ENCODE measurements at places on chromosomes 11 and 22.

- DNase-seq = no peak
- H3K36me3 ChIP-seq = peaks cover 18% of the 10 kb centered on the region
- H3K4me3 ChIP-seq = no peak overlapping the region
- H3K27me3 ChIP-seq = peaks cover 7% of the 10 kb centered on the region
Observed at GRCh38 chr22:46362203-46362933, 26.9 kb downstream of the TRMU start.

GRCh38 chr11:107408762-107409211 lies 48.8 kb downstream of the CWF19L2 start:
- H3K4me3 ChIP-seq = no peak overlapping the region
- H3K27me3 ChIP-seq = no peaks in the 10 kb centered on the region
- no peak for DNase-seq
- H3K36me3 ChIP-seq = peaks cover 9% of the 10 kb centered on the region
- H3K27ac ChIP-seq = no peak overlapping the region
- H3K4me1 ChIP-seq = no peaks in the 10 kb centered on the region

- H3K27ac ChIP-seq = no peak overlapping the region
- no peak overlapping the region for H3K4me3 ChIP-seq
- H3K36me3 ChIP-seq = no peaks in the 10 kb centered on the region
- no peaks in the 10 kb centered on the region for H3K4me1 ChIP-seq
- peaks cover 2% of the 10 kb centered on the region for H3K27me3 ChIP-seq
- DNase-seq = no peak
Observed at GRCh38 chr11:8291421-8292350, 28.0 kb upstream of the LMO1 start.

DNA sequence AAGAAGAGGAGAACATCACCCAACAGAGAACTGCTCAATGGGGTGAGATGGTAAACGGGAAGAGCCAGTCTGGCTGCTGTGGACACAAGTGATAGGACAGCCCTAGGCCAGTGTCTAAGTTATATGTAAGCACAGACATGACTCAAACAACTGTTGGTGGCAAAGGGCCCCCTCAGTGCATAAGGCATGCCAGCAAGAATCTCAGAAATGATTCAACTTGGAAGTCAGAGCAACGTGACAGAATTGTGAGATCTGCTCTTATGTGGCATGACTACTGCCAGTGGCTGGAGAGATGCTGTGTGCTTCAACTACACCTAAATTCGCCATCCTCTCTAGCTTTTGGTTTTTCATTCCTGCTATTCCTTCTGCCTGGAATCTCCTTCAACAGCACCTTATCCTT lies 7.4 kb downstream of the SLN start:
- H3K4me1 ChIP-seq = peaks cover 3% of the 10 kb centered on the region
- no peak for DNase-seq
- H3K27me3 ChIP-seq = peaks cover 1% of the 10 kb centered on the region
- H3K4me3 ChIP-seq = no peak overlapping the region
- no peak overlapping the region for H3K27ac ChIP-seq

GRCh38 chr22:17260950-17261349 lies 41.7 kb upstream of the ADA2 start:
- peaks cover 5% of the 10 kb centered on the region for H3K27me3 ChIP-seq
- H3K4me1 ChIP-seq = peaks cover 47% of the 10 kb centered on the region
- no peak overlapping the region for H3K4me3 ChIP-seq
- H3K36me3 ChIP-seq = no peaks in the 10 kb centered on the region
- H3K27ac ChIP-seq = no peak overlapping the region

DNA sequence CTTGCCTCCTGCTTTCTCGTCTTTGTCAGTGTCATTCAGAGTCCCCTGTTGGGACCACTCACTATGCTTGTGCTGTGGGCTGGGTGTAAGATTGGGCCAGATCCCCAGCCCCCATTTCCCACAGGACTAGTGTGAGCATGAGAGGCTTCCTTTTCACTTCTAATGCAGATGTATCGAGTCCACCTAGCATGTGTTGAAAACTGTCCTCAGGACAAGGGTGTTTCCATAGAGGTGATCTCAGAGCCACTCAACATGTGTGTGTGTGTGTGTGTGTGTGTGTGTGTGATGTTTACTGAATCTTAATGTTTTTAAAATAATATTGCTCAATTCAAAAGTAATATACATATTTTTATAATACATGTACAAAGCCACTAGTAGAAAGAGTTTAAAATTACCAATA lies 11.4 kb upstream of the CD44 start:
- DNase-seq = no peak
- H3K27me3 ChIP-seq = no peaks in the 10 kb centered on the region
- H3K4me3 ChIP-seq = no peak overlapping the region
- peaks cover 9% of the 10 kb centered on the region for H3K4me1 ChIP-seq

GRCh38 chr11:86818462-86819192 lies 18.3 kb downstream of the PRSS23 start:
- no peak overlapping the region for H3K4me3 ChIP-seq
- H3K4me1 ChIP-seq = peaks cover 3% of the 10 kb centered on the region
- H3K27ac ChIP-seq = no peak overlapping the region
- H3K27me3 ChIP-seq = peaks cover 3% of the 10 kb centered on the region

- no peak overlapping the region for H3K4me3 ChIP-seq
- DNase-seq = no peak
- peaks cover 12% of the 10 kb centered on the region for H3K4me1 ChIP-seq
- peaks cover 6% of the 10 kb centered on the region for H3K27me3 ChIP-seq
- H3K27ac ChIP-seq = no peak overlapping the region
Observed at GRCh38 chr11:13127161-13127560, 118.0 kb downstream of the RASSF10 start.

DNA sequence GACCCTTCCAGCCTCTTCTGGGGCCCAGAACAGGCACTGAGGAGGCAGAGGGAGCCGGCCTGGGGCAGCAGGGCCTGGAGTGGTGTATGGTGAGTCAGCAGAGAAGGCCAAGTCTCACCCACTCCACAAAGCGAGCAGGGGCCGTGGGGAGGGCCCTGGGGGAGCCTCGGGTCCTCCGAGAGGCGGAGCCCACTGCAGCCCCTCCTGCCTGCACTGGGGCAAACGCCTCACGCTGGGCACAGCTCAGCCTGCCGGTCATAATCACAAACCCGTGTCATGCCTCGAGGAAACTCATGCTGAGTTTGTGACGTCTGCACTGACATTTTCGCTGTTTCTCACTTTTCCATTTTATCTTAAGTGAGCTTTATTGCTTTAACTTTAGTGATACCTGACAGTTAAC lies 38.4 kb downstream of the TOLLIP start:
- H3K4me3 ChIP-seq = no peak overlapping the region
- peaks cover 7% of the 10 kb centered on the region for H3K27me3 ChIP-seq
- no peaks in the 10 kb centered on the region for H3K4me1 ChIP-seq
- H3K36me3 ChIP-seq = peaks cover 4% of the 10 kb centered on the region

DNA sequence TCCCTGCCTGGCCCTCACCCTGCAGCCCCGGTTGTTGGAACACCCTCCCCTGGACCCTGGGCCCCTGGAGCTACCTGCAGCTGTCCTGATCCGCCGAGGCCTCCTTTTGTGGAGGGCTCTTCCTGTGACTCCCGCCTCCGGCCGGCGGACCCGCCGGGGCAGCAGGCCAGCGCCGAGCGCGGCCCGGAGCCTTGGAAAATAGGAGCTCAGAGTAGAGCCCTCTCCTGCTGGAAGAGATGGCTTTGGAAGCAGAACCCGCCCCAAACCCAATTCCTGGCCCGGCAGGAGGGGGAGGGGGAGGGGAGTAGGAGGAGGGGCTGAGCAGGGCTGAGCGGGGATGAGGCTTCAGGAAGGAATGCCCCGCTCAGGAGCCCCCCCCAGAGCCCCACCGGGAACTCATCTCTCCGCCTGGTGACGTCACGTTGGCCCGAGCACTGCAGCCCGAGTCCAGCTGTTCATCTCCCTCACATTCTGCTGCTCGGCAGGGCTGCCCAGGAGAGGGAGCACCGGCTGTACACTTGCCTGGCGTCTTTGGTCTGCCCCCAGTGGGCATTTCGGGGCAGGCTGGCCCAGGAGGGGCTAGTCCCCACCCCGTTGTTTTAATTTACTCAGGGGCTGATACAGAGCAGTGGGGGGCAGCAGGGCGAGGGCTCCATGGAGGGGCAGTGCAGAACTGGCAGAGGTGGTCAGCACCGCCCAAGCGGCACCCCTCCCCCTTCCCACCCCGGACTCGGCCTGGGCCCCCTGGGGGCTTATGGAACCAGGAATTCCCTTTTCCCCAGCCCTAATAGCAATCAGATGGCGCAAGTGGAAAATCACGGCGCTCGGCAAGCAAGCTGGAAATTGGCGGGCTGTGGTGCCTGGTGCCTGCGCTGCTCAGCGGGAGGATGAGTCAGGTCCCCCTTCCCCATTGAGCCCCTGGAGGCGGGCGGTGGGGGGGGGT lies at the start of gene MRGPRF:
MRGPRF (minus strand) TSS at position 238 of the 943 bp plus-strand sequence. CDS start 3,345 bp downstream, outside the sequence.
- peak; percentile 39 for DNase-seq
- no peaks in the 10 kb centered on the region for H3K4me1 ChIP-seq
- H3K27me3 ChIP-seq = peaks cover 9% of the 10 kb centered on the region
- H3K36me3 ChIP-seq = no peaks in the 10 kb centered on the region
- H3K4me3 ChIP-seq = peak within 1 kb of the TSS; percentile 37
- no peak within 1 kb of the TSS for H3K27ac ChIP-seq

- no peaks in the 10 kb centered on the region for H3K4me1 ChIP-seq
- no peak overlapping the region for H3K27ac ChIP-seq
- no peak for DNase-seq
- H3K27me3 ChIP-seq = peaks cover 6% of the 10 kb centered on the region
Observed at GRCh38 chr11:2483426-2483825, 38.6 kb downstream of the KCNQ1 start.

- H3K27ac ChIP-seq = no peak overlapping the region
- H3K27me3 ChIP-seq = no peaks in the 10 kb centered on the region
- H3K4me1 ChIP-seq = no peaks in the 10 kb centered on the region
- DNase-seq = no peak
- no peak overlapping the region for H3K4me3 ChIP-seq
- H3K36me3 ChIP-seq = peaks cover 17% of the 10 kb centered on the region
Observed at GRCh38 chr11:74035264-74035663, 26.4 kb upstream of the UCP3 start.

- peaks cover 60% of the 10 kb centered on the region for H3K36me3 ChIP-seq
- H3K27me3 ChIP-seq = peaks cover 33% of the 10 kb centered on the region
- no peak for DNase-seq
- H3K4me1 ChIP-seq = peaks cover 9% of the 10 kb centered on the region
Observed at GRCh38 chr22:36304429-36304828, 51.5 kb downstream of the APOL1 start.

- no peak for DNase-seq
- H3K4me3 ChIP-seq = no peak overlapping the region
- H3K27ac ChIP-seq = no peak overlapping the region
- H3K27me3 ChIP-seq = no peaks in the 10 kb centered on the region
Observed at GRCh38 chr11:75548595-75549272, 13.3 kb upstream of the SERPINH1 start.

GRCh38 chr11:60878245-60879101 lies 11.1 kb downstream of the ZP1 start:
- H3K27ac ChIP-seq = no peak overlapping the region
- H3K4me1 ChIP-seq = peaks cover 18% of the 10 kb centered on the region
- H3K36me3 ChIP-seq = no peaks in the 10 kb centered on the region
- H3K4me3 ChIP-seq = no peak overlapping the region

DNA sequence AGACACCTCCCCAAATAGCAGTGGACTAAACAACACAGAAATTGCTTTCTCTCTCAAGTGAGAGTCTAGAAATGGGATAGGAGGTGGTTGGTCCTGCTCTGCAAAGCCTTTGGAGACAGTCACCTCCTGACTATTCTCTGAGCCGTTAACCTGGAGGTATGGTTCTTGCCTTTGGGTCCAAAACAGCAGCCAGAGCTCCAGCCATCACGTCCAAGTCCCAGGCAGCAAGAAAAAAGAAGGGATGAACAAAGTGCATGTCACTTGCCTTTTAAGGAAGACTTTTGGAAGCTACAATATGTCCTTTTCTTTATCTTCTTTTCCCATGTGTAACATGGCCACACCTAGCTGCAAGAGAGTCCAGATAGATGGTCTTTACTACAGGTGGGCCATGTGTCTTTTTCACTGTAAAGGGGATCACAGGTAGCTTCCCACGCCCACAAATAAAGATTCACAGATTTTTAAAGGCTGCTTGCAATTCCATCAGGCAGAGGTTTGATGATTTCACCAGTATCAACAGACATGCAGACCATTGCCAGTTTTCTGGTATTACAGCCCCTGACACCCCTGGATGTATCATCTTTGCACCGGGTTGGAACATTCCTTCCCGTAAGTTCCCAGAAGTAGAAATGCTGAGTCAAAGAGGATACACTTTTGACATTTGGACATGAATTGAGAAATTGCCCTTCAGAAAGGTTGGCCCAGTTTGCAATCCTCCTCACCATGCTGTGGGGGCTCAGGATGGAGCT lies 66.0 kb downstream of the MYEOV start:
- DNase-seq = peak; percentile 1
- no peak overlapping the region for H3K4me3 ChIP-seq
- no peak overlapping the region for H3K27ac ChIP-seq

GRCh38 chr11:31096191-31096805 lies 273.2 kb downstream of the DCDC1 start:
- no peaks in the 10 kb centered on the region for H3K27me3 ChIP-seq
- H3K4me1 ChIP-seq = no peaks in the 10 kb centered on the region
- no peak overlapping the region for H3K27ac ChIP-seq
- no peaks in the 10 kb centered on the region for H3K36me3 ChIP-seq
- no peak for DNase-seq

DNA sequence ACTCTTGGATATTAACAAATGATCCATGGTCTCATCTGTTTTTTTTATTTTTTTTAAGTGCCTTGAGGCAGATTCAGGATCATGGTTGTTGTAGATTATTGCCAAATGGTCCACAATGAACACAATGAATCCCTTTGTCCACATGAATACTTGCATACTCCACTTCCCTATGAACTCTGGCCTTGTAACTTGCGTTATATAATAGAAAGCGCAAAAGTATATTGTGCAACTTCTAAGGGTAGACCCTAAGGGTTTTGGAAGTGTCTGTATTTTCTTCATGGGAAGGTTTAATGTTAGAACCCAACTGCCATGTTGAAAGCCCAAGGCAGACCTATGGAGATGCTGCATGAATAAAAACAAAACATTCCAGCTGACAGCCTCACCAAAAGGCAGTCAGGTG lies 8.1 kb upstream of the OR5AL1 start:
- H3K4me3 ChIP-seq = no peak overlapping the region
- H3K27ac ChIP-seq = no peak overlapping the region
- no peak for DNase-seq
- H3K4me1 ChIP-seq = no peaks in the 10 kb centered on the region
- H3K36me3 ChIP-seq = no peaks in the 10 kb centered on the region

- peaks cover 3% of the 10 kb centered on the region for H3K36me3 ChIP-seq
- peak overlapping the region; percentile 3 for H3K4me3 ChIP-seq
- H3K27ac ChIP-seq = no peak overlapping the region
- peaks cover 8% of the 10 kb centered on the region for H3K27me3 ChIP-seq
- no peak for DNase-seq
- H3K4me1 ChIP-seq = peaks cover 9% of the 10 kb centered on the region
Observed at GRCh38 chr11:1485504-1485885, 1.1 kb downstream of the MOB2 start.

DNA sequence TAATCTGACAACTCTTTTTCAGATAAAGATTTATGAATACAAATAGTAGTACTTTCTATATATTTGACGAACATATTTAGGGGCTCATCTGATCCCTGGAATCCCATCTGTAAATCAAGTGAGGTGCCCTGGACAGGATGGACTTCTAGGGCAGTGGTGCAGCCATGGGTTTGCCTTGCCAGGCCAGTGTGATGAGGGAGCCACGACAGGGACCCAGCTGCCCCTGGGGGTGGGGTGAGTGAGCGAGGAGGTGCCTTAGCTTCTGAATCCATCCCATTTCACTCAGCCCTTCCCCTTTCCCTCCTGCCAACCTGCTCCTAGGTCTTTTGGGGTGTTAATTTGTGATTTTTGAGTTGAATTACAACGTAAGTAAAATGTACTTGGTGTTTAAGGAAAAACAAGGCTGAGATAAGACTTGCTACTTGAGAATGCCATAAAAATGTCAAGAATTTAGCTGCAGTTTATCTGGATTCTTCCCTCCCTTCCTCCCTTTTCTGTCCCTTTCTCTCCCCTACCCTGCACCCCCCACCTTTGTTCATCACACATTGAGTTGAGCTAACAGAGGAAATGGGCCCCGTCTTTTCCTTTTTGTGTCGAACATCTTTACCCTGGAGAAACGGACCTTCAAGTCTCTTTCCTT lies 60.8 kb downstream of the PPFIBP2 start:
- DNase-seq = no peak
- no peak overlapping the region for H3K27ac ChIP-seq
- peaks cover 16% of the 10 kb centered on the region for H3K27me3 ChIP-seq
- H3K4me1 ChIP-seq = peaks cover 54% of the 10 kb centered on the region
